ENCODE measurements at places on chromosomes 12 and 14.
A peak's percentile ranks its signal among the peaks of the same experiment; 100 is the strongest.

- no peak for DNase-seq
These were observed 46.0 kb upstream of the PLBD1 start for GRCh38 chr12:14613718-14614117.

DNA sequence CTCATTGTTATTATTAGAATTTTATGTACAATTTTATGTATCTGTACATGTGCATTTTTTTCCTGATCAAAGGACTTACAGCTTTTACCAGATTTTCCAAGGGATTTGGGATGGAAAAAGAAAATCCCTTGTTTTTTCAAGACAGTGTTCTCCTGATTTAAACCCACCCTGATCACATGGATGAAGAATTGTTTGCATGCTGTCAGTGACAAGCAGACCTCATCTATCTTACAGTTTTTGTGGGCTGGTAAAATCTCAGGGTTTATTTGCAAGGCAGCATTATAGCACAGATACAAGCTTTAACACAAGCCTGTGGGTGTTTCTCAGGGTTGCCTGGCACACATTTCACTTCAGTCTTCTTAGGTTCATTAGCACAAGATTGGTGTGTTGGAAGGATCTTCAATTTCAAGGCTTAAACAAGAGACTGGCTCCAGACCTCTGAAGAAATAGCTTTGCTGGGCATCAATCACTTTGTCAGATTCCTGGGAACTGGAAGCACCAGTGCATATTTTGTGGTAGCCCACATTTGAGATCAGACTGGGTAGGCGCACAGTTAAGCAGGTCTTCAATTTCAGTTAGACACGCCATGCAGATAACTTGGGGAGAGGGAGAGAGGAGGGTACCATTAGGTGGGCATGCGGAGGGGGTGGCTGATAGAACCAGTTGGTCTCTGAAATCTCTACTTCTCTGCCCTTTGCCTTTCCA lies 118.0 kb downstream of the TBX5 start:
- no peak for DNase-seq

DNA sequence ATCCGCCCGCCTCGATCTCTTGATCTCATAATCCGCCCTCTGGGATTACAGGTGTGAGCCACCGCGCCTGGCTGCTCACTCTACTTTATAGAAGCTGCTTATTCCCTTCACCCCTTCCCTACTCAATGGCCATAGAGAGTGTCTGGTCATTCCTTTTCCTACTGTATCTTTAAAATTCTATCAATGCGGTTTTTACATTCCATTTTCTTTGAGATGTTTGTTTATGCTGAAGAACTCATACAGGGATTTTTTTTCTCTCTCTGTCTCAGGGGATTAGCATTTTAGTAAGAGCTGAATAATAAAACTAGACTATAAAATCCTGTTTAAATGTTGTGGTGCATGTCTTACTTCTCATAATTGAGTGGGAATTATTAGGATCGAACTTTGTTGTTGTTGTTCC lies 218.6 kb upstream of the FOXN3 start:
- no peak for DNase-seq

DNA sequence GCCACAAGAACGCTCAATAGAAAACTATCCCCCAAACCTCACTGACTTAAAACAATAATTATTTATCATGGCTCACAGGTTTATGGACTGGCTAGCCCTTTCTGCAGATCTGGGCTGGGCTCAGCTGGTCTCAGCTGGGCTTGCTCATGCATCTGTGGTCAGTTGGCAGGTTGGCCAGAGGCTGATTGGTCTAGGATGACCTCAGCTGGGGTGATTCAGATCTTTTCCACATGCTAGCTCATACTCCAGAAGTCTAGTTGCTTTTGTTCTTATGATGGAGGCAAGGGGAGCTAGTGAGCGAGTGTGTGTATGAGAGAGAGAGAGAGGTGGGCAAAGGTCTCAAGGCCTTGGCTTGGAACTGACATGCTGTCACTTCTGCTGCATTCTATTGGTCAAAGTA lies 181.2 kb upstream of the NRXN3 start:
- no peak for DNase-seq

GRCh38 chr14:36756226-36756625 lies 94.6 kb downstream of the PAX9 start:
- DNase-seq: no peak

GRCh38 chr14:54778618-54779345 lies 123.8 kb downstream of the GCH1 start:
- no peak for DNase-seq

GRCh38 chr12:96907671-96908422 lies 790 bp downstream of the NEDD1 start:
- DNase-seq: peak; percentile 24

GRCh38 chr14:50784683-50785456 lies 46.1 kb downstream of the NIN start:
- DNase-seq: no peak

GRCh38 chr14:100022772-100023451 lies 42.3 kb upstream of the EVL start:
- DNase-seq: no peak

DNA sequence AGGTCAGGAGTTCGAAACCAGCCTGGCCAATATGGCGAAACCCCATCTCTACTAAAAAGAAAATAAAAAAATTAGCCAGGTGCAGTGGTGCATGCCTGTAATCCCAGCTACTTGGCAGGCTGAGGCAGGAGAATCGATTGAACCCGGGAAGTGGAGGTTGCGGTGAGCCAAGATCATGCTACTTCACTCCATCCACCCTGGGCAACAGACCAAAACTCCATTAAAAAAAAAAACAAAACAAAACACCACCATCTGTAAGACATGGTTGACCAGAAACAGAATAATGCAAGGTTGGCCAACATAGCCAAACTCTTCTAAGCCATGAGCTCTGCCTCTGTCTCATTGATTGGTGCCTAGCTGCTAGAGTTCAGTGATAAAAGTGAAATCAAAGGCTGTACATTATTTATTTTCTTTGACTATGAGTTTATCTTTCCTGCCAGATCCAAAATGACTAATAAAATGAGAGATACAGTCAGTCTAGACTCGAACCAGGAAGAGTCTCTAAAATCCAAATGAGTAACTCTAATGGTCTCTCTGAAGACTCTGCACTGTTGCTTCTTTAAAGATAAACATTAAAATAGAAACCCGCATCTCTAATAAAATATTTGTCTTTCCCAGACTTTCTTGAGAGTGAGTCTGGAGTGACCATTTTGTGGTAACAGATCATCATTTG lies 404.7 kb downstream of the DAD1 start:
- DNase-seq: no peak

All from CD4-positive, alpha-beta T cell treated with Interleukin-2 at 100 ng/mL for 4 hours (primary cell).